Stimulated activated CD8-positive, alpha-beta memory T cell treated with anti-CD3 and anti-CD28 coated beads, Interleukin-12 subunit alpha, Interleukin-12 subunit beta, amount 100 ng/mL, for 1 hour (primary cell): ENCODE measurements at places on chromosomes 2 and 18.

GRCh38 chr2:65549257-65549627 is 116.8 kb upstream of the SPRED2 start:
- DNase-seq = no peak

GRCh38 chr2:164055623-164056022 is 319.8 kb upstream of the FIGN start:
- no peak for DNase-seq

DNA sequence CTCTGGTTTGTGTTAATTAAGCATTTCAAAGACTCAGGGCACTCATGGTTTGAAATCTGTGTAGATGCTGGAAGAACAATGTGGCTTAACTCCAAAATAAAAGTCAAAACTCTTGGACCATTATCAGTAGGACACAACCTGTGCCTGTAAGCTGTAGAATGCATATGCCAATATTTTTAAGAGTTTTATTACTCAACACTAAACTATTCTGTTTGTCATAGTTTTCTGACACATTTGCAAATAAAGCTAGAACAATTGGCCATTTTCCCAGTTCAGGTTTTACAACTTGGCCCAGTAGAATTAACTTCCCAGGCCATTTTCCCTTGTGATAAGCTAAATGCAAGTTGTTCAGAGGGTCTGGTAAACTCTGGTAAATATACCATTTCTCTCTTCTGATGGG is 713.1 kb downstream of the CBLN2 start:
- DNase-seq = no peak

DNA sequence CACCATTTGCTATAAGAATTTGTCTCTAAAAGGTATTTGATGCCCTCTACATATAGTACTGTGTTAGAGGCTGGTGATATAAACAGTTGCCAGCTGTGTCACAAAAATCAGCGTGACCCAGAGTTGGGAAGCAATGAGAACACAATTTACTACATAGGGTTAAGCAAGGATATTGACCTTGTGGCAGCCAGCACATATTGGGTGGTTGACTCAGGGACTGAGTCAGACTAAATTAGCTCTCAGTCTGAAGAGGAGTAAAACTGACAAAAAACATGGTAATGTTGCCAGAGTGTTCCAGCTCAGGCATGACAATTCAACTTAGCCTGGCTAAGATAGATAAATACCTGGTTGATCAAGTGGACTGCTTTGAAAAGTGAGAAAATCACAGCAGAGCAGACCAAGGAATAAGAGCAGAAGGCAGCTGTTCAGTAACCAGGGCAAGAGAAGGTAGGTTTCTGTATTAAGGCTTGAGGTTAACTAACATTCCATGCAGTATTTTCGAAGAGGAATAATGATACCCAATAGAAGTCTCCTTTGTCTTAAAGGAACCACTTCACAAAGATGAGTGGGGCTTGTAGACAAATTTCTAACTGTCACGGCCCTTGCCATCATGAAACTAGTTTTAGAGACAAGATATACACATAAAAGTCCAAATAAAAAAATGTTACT is 108.2 kb upstream of the ERBB4 start:
- no peak for DNase-seq

DNA sequence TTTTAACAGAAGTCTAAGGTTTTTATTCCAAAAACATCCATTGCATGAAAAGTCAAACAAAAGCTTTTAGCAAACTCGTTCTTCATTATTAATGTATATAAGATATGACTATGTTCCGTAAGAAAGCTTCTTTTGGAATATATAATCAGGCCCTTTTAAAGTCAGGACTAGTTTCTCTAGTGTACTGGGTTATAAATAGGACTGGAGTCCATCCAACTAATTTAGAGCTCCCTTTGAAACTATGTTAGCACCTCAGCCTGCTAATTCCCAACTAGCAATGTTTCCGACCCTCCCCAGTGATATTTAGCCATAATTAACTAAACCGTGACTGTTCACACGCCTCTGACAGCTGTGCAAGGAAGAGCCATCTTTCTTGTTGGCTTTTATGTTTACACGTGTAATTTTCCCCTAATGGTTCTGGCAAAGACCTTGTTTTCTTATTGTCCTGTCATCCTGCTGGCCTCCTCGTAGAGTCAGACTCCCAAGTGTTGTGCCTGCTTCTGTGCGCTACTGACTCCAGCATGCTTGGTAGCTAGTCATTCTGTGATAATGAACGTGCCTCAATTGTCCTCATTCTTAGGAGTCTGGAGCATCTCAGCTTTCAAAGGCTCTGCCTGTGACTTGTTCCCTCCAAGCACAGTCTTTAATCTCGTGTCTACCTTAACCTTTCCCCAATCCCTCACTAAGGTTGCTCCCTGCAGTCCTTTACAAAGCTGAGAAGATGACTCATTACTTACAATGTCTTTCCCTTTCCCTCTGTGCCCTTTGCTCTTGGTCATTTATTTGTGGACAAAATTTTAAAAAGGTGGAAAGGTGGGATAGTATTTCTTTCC is 172.2 kb upstream of the RASGRP3 start:
- no peak for DNase-seq

- no peak for DNase-seq
These were observed 572.7 kb upstream of the SALL3 start for GRCh38 chr18:78406743-78407465.

GRCh38 chr2:218813771-218814460 is 17.7 kb downstream of the PRKAG3 start:
- DNase-seq = no peak

- DNase-seq = no peak
These were observed 37.5 kb upstream of the ZNF385B start for GRCh38 chr2:179898873-179899272.

GRCh38 chr2:74498500-74499266 is 720 bp downstream of the LBX2 start:
- no peak for DNase-seq

DNA sequence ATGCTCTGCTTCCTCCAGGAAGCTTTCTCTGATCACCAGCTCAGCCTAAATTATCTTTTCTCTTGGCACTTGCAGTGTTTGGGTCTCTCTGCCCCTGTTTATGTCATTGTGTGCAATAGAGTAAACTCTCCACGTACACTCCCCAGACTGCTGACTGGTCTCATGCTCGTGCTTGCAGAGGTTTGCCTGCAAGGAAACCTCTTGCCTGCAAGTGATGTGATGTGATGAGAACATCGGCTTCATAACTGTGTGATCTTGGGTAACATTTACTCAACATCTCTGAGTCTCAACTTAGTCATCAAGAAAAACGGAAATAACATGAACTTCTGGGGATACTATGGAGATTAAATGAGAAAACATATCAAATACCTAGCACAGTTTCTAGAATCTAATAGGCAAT is 92.3 kb downstream of the BIN1 start:
- DNase-seq = no peak

GRCh38 chr2:8481463-8482009 is 200.3 kb upstream of the ID2 start:
- DNase-seq = no peak

DNA sequence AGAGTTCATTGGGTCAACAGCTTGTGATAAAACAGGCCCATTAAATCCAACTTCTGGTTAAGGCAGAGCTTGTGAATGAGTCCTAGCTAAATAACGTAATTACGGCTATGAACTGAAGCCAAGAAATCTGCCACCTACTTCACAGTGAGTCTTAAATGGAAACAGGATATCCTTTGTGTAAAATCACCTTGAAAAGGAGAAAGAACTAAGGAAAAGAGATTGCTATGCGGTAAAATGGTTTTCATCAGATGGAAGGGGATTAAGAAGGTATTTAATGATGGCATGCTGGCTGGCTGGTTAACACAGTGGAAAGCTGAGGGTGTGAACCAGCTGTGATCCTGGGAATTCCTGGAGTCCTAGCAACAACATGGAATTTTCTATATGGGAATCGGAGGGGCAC is 156.6 kb downstream of the DOK6 start:
- no peak for DNase-seq

- DNase-seq = no peak
These were observed 27.3 kb downstream of the CCDC141 start for GRCh38 chr2:179022685-179023084.

DNA sequence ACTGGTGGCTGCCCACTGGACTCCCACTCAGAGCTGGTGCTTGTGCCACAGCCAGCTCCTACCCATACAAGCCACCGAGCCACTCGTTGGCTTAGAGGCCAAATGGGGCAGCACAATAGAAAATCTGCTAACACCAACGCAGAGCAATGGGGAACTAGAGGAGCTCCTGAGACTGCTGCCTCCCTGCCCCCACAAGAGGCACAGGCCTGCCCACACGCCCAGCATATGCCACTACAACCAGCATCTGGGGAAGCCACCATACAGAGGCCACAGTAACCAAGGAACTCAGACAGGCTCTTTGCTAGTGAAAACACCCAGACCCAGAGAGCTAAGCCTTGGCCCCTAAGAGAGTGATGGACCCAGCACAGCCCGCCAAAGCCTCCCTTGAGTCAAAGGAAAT is 231.2 kb upstream of the RAB6C start:
- DNase-seq = no peak

- no peak for DNase-seq
These were observed 87.5 kb downstream of the POLR1A start for GRCh38 chr2:86017901-86018896.

GRCh38 chr2:226794751-226795171 is 4.9 kb downstream of the IRS1 start:
- DNase-seq = no peak

DNA sequence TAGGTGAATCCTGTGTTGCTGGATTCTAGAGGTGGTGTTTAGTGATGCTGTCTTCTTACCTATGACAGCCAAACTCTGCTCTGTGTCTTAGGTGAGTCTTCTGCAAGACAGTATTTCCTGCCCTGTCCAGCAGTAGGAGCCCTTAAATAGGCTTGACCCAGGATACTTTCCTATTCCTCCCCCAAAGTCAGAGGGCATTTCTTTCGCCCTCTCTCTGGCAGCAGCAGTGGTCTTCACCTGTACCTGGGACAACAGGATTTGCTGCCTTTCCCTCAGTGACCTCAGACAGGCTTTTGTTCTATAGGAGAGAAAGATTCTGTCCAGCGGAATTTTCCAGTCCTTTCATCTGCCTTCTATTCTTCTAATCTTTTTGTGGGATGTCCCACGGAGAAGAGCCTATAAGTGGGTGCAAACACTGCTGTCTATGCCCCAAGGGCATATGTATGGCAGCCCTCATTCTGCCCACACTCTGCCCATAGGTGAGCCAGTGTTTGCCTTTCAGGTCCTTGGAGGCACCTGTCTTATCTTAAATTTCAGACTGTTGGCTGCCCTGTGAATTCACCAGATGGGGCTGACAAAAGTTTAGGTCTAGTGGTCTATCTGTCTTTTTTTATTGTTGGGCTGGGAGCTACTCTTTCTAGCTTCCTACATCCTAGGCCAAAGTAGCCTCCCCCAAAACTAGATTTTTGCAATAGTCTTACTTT is 177.3 kb upstream of the SPOPL start:
- no peak for DNase-seq

- no peak for DNase-seq
These were observed 76.7 kb downstream of the C18orf54 start for GRCh38 chr18:54434453-54434852.

- no peak for DNase-seq
These were observed 169.4 kb upstream of the NRXN1 start for GRCh38 chr2:51201295-51201694.

- DNase-seq = no peak
These were observed 162.0 kb upstream of the MC4R start for GRCh38 chr18:60534538-60534937.

GRCh38 chr2:111121828-111122630 is 1.3 kb downstream of the BCL2L11 start:
- DNase-seq = peak; percentile 64

DNA sequence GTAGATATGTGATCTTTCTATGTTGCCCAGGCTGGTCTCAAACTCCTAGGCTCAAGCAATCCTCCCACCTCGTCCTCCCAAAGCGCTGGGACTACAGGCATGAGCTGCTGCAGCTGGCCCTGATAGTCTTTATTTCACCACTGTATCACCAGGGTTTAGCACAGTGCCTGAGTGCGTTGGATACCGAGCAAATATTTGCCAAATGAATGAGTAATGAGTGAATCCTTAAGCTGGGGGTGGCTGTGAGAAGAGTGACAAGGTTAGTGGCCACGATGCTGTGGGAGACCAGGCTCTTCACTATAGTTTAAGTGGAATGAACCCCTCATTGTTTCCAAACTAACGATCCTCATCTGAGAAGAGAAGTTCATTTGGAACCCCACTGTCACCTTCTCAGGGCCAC is 60.8 kb upstream of the FAM136A start:
- DNase-seq = no peak

- DNase-seq = no peak
These were observed 3.8 kb downstream of the HNRNPLL start for GRCh38 chr2:38598991-38599295.

DNA sequence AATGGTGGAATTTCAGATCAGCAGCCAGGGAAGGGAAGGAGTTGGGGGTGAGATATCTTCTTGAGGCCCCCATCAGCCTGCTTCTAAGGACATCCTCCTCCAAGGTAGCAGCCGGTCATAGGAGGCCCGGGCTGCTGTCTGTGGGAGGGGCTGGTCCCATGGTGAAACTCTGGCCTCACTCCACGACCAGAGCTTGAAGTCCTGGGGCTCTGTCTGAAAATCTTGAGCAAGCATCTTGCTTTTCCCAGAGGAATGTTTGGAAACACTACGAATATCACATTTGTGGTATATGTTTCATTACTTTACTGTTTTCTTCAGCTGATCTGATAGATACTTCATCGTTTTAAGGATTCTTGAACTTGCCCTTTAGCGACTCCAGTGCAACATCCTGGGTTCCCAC is 103.7 kb downstream of the CTAGE1 start:
- DNase-seq = no peak

DNA sequence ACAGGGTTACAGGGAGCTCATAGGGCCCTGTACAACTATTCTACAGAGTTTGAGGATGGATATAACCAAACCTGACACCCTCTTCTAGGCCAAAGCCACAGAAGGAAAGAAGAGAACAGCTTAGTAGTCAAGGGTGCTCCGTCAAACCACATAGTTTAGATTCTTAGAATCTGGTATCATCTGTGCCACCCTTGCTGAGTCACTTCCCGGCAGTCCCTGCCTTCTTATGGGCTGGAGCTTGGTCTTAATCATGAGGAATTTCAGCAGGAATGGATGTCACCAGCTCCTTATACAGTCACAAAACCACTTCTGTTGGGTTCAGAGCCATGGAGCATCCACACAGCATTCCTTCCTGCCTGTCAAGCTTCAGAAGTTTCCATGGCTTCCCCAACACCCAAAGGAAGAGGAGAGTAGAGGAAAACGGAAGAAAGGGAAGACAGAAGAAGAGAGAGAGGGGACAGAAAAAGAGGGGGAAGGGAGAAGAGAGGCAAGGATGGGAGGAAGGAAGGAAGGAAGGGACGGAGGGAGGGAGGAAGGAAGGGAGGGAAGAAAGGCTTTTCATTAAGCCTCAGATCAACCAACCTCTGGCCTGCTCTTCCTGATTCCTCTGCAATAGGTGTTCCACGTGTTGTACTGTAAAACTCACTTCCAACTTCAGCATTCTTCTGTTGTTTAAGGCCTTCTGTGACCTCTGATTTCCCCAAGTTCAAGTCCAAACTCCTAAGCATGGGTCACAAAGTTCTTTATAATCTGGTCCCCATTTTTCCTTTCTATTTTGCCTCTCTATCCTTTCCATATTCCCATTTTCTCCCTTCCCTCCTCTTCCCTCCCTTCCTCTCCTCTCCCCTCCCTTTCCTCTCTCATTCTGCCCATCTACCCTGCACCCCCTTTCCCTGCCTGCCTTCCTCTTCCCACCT is 246.1 kb upstream of the TNP1 start:
- no peak for DNase-seq
